Germinal center (tissue), 1 donor: ENCODE measurements at places on chromosomes 16 and 17.

- no peak for DNase-seq
These were observed 31.3 kb downstream of the IRF8 start for GRCh38 chr16:85930301-85930700.

GRCh38 chr17:50311112-50311460, 34.8 kb upstream of the XYLT2 start:
- no peak for DNase-seq

GRCh38 chr17:7555320-7555948, 3.1 kb upstream of the TNFSF13 start:
- no peak for DNase-seq

DNA sequence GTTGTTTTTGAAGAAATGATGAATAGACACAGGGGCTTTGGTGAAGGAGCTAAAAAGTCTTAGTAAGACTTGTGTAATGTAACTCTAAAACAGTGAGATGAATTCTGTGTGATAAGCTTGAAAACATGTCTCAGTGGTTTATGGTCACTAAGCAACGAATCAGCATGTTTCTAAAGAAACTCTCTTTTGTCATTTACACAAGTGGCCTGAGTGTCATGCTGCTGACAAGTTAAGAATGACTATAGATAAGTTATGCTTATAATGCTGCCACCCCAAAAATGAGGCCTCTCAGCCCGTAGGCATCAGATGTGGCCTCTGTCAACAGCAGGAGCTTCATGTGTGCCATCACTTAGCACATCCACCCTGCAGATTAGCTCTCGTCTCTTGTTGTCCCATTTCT, 8.7 kb downstream of the COX10 start:
- DNase-seq = no peak

GRCh38 chr17:82909322-82909904, 69.6 kb upstream of the ZNF750 start:
- DNase-seq = no peak

DNA sequence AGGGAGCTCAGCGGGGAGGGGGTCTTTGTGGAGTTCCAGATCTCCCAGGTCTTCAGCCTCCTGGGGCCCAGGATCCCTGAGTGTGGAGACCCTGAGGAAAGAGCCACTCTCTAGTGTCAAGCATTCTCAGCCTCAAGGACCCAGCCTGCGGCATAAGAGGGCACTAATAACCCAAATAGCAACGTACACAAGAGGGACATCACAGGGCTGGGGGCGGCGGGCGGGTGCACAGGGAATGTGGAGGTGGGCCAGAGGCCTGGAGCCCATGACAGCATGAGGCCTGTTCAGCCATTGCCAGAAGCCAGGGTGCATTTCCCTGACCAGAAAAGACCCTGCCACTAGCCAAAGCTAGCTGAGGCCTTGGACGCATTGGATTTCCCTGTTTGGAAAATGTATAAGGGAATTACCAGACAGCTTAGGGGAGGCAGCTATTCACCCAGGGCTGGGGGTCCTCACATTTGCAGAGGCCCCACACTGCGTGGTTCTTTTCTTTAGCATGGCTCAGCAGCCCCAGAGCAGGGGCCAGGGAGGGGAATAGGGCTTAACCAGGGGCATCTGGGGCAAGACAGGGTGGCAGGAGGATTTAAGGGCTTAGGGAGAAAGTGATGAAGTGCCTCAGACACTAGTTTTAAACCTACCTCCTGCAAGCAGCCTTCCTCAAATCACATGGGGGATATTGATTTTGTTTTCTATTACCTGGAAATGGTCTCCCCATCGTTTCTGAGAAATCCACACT, 13.5 kb upstream of the ALOX15B start:
- no peak for DNase-seq

DNA sequence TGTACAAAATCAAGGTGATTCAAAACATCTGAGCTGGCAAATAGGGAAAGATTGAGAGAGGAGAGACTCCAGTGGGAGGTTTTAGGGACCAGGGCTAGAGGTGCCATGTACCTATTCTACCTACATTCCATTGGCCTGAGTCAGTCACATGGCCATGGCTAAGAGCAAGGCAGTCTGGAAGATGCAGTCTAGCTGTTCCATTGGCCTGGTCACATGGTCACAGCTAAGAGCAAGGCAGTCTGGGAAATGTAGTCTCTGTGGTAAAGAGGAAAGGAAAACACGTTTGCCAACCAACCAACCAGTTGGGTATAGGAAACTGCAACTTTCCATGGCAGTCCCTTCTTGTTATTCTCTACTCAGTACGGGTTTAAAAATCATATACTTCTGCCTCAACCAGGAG, 369.1 kb downstream of the XYLT1 start:
- peak; percentile 18 for DNase-seq

DNA sequence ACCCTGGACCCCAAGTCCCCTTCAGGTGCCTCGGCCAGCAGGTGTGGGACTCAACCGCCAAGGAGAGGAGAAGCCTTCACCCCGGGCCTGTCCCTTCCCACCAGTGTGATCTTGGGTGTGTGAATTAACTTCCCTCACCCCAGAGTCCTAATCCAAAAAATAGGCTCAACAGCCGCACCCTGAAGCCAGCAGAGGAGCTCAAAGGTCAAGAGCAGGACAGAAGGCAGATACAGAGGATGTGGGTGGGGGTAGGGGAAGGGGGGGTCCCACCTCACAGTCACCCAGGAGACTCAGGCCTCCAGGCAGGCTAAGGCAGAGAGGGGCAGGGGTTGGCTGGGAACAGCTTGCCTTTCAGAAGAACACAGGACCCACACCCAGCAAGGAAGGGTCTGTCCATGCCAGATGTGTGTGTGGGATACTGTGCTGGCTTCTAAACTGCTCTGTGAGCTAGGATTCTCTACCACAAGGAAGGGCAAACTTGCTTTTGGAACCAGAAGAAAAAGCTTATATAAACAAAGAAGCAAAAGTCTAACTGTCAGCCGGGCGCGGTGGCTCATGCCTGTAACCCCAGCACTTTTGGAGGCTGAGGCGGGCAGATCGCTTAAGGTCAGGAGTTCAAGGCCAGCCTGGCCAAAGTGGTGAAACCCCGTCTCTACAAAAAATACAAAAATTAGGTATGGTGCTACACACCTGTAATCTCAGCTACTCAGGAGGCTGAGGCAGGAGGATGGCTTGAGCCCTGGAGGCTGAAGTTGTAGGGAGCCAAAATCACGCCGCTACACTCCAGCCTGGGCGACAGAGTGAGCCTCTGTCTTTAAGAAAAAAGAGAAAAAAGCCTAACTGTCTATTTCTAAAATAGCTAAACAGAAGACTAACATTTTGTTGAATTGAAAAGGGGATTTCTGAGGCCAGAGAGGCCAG, 4.6 kb downstream of the PIEZO1 start:
- DNase-seq = no peak

GRCh38 chr17:43644081-43644480, 17.6 kb downstream of the MEOX1 start:
- DNase-seq = no peak

DNA sequence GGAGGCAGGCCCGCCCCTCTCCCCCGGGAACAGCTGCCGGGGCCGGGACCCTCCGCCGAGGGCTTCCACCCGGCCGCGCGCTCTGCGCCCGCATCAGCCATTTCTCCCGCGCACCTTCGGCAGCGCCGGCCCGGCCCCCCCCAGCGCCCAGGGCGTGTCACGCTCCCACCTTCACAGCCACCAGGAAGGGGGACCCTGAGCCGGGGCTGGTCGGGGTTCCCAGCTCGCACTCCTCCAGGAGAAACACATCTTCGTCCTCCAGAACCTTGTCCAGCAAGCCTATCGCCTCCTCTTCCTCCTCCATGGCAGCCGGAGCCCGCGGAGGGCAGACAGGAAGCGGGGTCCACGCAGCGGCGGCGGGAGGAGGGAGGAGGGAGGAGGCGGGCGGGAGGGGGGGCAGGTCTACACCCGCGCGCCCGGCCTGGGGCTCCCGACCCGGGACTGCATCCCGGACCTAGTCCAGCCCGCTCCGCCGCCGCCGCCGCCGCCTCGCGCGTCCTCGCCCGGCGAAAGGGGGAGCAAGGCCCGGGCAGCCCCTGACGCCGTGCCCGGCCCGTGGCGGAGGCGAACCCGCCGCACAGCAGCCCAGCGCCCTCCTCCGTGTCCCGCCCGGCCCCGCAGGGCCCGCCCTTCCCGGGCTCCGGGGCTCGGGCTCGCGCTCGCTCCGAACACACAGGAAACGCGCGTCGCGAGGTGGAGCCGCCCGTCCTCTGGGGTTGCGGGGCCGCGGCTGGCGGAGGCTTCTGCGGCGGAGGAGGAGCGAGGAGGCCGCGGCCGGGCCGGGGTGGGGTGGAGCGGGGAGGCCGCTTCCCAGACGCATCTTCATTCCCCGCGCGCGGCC, 70.8 kb downstream of the ABR start:
- DNase-seq = peak; percentile 65
